Stimulated activated CD4-positive, alpha-beta T cell treated with anti-CD3 and anti-CD28 coated beads, Interleukin-15, amount 100 ng/mL, for 1 hour (primary cell): ENCODE measurements at places on chromosomes 4 and X.

- DNase-seq: peak; percentile 2
These were observed 218.2 kb downstream of the IDS start for GRCh38 chrX:149286940-149287349.

GRCh38 chr4:138656990-138657389 is 358.6 kb upstream of the NOCT start:
- no peak for DNase-seq

- DNase-seq: no peak
These were observed 38.9 kb downstream of the RGS12 start for GRCh38 chr4:3331511-3332394.

- no peak for DNase-seq
These were observed 1.5 kb downstream of the GRID2 start for GRCh38 chr4:92305148-92305877.

DNA sequence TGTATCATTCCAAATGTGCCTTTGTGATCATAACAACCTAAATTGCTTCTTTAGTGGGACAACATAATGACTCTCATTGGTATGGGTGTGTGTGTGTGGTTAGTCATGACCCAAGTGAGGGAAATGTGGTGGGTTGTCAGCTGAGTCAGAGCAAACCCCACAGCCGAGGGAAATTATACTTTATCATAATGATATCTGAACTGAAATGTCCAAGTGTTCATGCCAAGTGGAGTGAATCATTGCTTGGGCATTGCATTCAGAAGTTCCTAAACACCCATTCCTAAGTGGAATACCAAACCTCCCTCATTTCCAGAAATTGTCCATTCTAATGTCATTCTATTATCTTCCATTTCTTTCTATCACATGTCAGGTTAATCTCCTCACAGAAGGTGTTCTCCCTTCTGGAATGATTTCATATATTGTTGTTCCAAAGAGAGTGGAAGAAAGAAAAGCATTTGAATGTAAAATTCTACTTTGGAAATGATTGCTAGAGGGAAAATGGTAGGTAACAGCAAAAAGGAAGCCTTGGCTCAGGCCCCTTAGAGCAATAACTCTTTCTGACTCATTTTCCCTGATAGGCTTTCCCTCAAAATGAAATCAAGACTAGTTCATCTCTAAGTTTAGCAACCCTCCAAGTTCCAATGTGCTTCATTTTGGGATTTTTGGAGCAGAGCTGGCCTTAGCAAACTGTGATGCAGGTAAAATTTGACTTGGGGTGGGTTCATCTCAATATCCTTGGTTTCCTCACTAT is 230.7 kb upstream of the KCNIP4 start:
- no peak for DNase-seq

DNA sequence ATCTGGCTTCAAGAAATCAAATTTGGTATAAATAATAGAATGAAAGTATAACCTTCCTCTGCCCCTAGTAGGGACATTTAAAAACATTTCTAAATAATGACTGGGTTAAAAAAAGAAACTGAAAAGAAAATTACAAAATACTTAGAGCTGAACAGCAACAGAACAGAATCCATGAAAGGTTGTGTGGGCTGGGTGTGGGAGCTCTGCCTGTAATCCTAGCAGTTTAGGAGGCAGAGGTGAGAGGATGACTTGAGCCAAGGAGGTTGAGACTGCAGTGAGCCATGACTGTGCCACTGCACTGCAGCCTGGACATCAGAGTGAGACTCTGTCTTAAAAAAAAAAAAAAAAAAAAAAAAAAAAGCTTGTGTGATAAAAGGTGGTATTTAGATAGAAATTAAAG is 12.3 kb upstream of the ZFX start:
- no peak for DNase-seq

DNA sequence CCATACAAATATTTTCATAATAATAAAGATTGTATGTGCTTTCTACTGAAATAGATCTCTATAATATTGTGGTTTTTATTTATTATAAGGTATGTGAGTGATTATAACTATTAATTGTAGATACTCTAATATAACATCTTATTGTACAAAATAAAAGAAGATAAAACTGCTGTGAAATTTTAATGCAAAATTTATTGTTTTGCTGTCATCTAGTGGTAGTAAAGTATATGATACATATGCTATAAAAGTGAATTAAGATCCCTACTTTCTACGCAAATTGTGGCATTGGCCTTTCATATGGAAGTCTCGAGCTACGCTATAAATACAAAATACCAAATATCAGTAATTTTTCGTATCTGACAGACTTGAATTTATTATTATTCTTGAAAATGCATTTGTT is 19.3 kb downstream of the YIPF7 start:
- no peak for DNase-seq

- DNase-seq: no peak
These were observed 855 bp downstream of the GPRASP2 start for GRCh38 chrX:102712981-102713625.

DNA sequence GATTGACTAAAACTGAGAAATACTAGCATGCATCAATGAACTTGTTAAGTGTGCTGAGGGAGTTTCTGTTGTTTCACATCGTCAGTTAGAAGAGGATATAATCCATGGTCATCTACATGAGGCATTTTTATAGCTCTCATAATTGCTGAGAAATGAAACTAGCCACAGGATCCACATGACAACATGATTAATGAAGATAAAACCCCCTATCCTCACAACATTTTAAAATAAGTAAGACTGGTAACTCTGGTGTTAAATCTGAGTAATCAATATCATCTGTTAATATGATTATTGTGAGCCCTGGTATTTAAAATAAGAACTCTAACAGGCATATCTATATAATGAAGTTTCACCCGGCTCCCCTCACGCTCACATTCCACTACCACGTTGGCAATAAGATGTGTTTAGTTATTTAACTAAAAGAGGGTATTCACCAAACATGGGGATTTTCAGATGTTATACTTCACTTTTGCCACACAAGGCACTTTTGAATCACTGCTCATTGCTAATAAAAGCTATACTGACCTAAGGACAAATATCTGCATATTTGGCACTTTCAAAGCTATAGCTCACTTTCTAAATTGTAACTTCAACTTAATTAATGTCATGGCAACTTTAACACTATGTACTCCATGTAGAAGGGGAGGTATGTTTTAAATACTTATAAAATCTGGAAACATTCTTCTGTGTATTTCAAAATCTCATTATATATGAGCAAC is 6.7 kb downstream of the UNC5C start:
- DNase-seq: no peak
